ENCODE measurements at places on chromosomes 5 and 9.
A peak's percentile ranks its signal among the peaks of the same experiment; 100 is the strongest.

DNA sequence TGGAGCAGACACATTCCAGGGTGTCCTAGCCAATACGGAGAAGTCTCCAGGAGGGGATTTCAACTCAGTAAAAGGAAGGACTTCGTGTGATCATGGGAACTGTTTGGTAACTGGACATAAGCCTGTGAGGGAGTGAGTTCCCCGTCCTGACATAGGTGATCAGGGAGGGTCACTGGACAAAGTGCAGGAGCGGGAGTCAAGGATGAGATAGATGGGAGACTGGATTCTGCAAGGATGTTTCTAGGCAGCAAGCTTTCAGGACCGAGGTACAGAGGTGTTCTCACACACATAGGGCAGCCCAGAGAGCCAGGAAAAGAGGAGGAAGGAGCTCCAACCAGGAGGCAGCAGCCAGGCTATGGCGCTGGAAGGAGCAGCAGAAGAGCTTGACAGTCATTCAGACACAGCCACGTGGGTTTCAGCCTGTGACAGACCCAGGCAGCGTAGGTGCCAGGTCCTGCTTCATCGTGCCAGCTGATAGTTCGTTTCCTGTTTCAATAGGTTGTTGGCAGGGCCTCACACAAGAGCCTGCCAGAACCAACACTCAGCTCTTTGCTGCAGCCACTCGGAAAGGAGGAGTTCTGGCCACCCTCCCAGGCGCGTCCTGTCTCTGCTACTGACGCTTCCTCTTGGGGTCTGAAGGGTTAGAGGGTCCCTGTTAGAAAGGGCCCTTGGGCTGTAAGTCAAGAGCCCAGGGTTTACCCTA, 84.1 kb downstream of the AMBP start:
- no peak for DNase-seq

DNA sequence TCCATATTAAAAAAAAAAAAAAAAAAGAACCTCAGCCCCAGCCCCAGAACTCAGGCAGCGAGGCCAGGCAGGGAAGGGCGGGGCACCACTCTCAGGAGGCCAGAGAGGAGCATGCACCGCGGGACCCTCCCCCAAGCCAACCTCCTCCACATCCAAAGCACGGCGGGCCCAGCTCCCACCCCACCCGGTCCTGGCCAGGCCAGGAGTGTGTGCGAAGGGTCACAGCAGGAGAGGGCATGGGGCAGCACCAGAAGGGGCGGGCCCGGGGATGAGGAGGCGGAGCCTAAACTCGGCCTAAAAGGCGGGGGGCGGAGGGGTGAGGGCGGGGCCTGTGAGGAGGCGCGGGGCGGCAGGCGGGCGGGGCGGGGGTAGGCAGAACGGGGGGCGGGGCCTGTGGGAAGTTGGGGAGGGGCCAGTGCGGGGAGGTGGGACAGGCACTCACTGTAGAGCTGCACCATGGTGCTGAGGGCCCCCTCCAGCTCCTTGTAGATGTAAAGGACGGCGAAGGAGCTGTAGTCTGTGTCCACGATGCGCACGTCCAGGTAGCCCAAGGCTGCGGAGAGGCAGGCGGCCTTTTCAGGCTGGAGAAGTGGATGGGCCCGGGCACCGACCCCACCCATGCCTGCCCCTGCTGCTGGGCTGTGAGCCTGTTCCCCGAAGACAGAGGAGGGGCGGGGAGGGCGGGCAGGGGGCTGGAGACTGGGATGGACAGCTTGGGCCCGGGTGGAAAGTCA, 1.2 kb downstream of the LCN15 start:
- DNase-seq, result peak; percentile 43

DNA sequence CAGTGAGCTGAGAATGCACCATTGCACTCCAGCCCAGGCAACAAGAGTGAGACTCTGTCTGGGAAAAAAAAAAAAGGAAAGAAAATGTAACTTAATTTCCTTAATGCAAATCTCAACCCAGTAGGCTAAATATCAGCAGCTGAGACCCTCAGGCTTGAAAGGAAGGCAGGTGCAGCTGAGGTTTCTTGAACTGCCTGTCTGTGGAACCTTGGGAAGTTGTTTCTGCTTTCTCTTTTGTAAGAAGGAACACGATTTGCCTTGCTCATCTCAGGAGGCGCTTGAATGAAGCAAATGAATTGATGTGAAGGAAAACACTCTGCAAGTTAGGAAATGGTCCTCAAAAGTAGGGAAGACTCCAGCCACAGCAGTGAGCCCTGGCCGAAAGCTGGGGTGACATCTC, 143.3 kb downstream of the IRX1 start:
- DNase-seq, result no peak

DNA sequence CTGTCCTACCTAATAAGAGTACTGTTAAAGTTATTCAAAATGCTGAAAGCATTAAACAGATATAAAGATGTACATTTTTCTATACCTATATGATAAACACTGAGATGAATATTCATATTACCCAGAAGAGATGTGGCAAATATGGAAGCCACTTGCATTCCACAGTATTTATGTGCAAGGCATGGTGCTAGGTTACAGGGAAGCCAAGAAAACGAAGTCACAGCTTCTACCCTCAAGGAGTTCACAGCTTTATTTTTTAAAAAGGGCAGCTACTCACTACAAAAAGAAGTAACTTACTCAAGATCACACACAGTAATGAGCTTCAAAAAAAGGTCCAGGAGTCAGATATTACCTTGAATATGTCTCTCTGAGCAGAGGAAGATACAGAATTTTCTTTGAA, 484.6 kb downstream of the ZNF608 start:
- no peak for DNase-seq

DNA sequence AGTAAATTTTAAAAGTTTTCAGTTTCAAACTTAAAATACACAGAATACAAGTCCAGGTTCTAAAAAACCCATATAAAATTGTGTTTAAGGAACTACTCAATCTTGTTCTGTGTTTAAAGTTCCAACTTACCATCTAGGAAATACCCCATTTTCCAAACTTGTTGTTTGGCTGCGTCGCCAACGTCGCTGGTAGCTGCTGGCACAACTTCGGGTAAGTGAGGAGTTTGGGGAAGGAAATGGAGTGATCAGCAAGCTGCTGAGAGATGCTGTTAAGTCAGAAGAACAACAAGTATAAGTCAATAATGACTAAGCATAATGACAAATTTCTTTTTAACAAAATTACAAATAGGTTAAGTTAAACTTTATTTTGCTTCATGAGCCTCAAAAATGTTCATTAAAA, 71.3 kb upstream of the RAPGEF6 start:
- no peak for DNase-seq

GRCh38 chr5:138945421-138946240, 70.5 kb upstream of the LRRTM2 start:
- no peak for DNase-seq

DNA sequence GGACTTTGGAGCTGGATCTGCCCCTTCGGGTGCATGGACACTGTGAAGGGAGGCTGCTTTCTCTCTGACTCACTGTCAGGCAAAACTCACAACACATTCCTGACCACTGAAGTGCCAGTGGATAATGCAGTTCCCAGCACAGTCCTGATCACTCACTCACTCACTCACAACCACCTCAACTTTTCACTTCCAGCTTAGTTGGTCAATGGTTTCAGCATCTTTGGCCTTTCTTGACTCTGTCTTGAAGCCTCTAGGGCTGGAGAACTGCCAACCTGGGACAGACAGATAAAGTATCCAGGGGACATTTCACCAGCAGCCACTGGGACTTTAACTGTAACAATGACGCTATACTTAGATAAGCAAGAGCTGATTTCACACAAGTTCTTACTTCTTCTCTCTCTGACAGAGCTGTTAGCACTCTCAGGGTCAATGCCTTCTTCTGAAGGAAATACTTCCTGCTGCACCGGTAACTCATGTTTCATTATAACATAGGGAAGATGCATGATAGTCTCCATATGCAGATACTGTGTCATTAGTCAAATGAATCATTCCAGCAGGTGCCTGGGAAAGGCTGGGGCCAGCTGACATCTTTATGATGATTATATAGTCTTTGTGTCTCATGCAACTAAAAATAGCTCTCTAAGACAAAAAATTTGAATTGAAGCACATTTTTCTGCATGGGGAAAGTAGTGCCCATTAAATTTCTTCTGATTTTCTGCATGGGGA, 499.0 kb downstream of the SEMA5A start:
- DNase-seq, result no peak

GRCh38 chr9:131554843-131555351, 9.6 kb downstream of the PRRT1B start:
- no peak for DNase-seq

Data from activated CD4-positive, alpha-beta memory T cell treated with anti-CD3 and anti-CD28 coated beads, Interleukin-2, amount 10 ng/mL, durations not matched to agents 7 days and 5 days (primary cell).